Activated CD8-positive, alpha-beta memory T cell treated with anti-CD3 and anti-CD28 coated beads for 1 hour (primary cell): ENCODE measurements at places on chromosomes 5 and 9.

DNA sequence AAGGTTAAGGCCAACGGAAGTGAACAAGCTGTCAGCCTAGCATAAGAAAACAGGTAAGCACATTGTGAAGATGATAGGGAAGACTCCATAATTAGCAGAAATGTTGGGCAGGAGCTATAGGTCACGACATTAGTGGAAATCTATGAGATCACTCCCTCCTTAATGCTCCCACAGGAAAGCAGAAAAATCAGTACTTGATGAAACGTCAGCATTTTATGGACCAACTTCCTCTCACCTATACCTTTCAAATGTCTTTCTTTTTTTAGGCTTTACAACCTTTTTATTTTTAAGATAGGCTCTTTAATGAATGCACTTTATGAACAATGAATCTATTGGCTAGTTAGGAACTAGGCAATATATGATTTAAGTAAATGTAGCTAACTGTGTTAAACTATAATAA lies 29.4 kb upstream of the HCN1 start:
- DNase-seq, result no peak

- DNase-seq, result no peak
These were observed 488.1 kb upstream of the DAB2 start for GRCh38 chr5:39912906-39913305.

- no peak for DNase-seq
These were observed 98.0 kb downstream of the ARL15 start for GRCh38 chr5:54212331-54212730.

DNA sequence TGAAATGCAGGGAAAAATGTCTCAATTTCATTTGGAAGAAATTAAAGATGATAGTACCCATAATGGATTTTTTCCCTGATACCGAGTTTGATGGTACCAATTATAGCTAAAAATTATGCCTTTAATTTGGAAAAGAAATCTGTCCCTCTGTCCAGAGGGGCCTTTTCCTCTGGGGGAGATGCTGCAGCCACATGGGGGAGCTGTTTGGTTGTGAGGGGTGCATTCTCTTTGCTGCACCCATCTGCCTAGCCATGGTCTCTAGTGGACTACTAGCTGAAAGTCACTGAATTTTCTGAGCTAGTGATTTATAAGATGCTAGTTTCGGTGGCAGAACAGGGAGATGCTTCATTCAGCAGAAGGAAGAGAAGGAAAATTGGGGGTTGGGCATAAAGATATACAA lies 9.6 kb downstream of the SEC61B start:
- no peak for DNase-seq

DNA sequence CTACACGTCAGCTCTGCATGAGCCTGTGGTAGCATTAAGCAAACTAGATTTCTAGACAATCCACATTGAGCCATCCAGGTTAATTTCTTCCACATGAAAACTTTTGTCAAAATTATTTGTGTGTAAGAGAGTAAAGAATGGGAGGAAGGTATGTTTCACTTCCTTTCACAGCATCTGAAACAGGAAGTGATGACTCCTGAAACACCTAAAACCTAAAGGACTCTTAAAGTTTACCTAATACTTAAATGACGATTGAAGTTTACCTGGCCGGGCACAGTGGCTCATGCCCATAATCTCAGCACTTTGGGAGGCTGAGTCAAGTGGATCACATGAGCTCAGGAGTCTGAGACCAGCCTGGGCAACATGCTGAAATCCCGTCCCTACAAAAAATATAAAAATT lies 223.8 kb downstream of the CEMIP2 start:
- no peak for DNase-seq

GRCh38 chr5:179623906-179624741 lies 653 bp upstream of the HNRNPH1 start:
- DNase-seq, result no peak

DNA sequence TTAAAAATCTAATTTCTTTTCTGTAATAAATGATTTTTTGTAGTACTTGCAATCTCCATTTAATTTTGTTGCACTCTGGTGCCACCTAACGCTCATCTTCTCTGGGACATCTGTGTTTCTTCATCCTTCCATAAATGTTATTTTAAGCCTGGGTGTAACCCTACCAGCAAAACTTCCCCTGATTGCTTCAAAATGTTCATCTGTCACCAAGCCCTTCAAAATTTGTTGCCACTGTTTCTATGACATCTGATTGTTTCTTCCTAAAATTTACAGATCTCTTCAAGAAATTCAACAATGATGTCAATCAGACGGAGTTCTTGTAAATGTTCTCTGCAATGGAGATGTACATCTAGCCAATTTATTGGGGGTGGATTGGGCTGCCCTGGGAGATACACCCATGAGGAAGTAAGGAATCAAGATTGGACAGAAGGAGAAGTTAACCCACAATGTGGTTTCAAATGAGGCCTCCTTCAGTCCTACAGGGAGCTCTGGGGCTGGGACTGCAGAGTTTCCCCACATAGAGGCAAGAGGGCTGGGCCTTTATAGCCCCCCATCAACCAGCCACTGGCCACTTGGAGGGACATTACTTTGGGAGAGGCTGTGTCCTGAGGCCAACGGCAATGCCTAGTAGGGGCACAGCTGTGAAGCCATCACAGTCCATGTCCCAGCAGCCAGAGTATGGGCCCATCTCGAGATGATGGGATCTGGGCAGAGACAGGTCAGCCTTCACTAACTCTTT lies 23.3 kb downstream of the MCTP1 start:
- DNase-seq, result no peak

GRCh38 chr5:169897481-169897880 lies 82.8 kb downstream of the INSYN2B start:
- no peak for DNase-seq

- no peak for DNase-seq
These were observed 264.1 kb downstream of the CD180 start for GRCh38 chr5:66932457-66932856.

DNA sequence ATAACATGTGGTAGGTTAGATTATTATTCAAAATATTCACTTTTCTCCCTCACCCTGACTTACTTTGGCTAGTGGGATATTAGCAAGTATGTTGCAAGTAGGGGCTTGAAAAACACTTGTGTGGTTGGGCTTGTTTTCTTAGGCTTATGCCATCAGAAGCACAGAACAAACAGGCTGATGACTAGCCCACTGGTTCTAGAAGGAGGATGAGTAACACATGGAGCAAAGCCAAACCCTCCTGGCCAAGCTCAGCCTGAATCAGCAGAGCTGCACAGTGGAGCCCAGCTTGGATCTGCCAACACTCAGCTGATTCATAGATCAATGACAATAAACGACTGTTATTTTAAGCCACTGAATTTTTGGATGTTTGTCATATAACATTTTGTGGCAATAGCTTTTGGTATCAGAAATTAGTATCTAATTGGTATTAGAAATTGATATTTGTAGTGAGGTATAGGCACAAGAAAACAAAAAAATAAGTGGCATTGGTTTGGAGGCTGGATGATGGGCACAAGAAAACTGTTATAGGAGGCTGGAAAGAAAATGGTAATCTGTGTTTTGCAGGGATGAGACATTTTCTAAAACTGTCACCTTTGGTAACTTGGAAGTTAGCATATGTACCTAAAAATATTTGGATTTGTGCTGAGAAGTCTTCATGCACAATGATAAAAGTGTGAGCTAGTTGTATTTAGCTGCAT lies 46.1 kb upstream of the ZBED3 start:
- no peak for DNase-seq

DNA sequence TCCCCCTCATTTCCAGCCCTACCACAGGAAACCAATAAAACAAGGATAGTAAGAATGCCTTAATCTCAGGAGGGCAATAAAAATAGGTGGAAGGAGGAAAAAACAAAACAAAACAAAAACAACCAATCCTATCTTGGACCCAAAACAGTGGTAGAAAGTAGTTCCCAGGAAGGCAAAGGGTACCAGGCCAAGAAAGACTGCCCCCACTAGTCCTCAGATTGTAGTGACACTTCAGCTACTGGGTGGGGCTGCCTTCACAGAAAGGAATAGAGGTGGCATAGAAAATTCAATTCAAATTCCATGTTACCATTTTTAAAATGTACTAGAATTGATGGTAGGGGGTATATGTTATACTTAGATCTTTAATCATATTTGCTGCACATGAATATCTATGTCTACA lies 59.3 kb downstream of the DPYSL3 start:
- no peak for DNase-seq

GRCh38 chr5:159322180-159322579 lies 8.1 kb downstream of the IL12B start:
- DNase-seq, result no peak

GRCh38 chr5:16233730-16234129 lies 54.1 kb upstream of the MARCHF11 start:
- DNase-seq, result no peak

GRCh38 chr9:129835860-129836223 lies 584 bp downstream of the USP20 start:
- DNase-seq, result no peak

DNA sequence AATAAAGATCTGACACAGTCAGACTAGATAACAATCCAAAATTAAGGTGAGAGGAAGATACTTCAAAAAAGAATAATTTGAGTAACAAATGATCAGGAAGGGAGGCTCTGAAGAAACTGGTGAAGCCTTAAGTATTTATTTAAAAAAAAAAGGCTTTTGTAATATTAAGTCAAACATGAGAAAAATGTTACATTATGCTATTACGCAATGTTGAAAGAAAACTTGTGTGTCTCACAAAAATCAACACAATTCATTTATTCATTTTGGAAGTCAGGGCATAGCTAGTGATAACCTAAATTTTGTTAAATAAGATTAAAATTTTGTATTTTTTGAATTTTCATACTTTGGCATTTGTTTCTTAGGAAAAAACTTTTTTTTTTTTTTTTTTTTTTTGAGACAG lies 28.2 kb downstream of the WDR41 start:
- DNase-seq, result no peak

- DNase-seq, result no peak
These were observed 6.4 kb downstream of the SNAPC4 start for GRCh38 chr9:136393531-136393930.

- DNase-seq, result no peak
These were observed 80.0 kb upstream of the SAP30L start for GRCh38 chr5:154365823-154366222.

GRCh38 chr5:1059884-1060263 lies 51.3 kb downstream of the NKD2 start:
- no peak for DNase-seq

- DNase-seq, result no peak
These were observed 39.7 kb upstream of the SLC25A51 start for GRCh38 chr9:37943345-37944265.

GRCh38 chr5:163821142-163821541 lies 315.7 kb downstream of the MAT2B start:
- no peak for DNase-seq

DNA sequence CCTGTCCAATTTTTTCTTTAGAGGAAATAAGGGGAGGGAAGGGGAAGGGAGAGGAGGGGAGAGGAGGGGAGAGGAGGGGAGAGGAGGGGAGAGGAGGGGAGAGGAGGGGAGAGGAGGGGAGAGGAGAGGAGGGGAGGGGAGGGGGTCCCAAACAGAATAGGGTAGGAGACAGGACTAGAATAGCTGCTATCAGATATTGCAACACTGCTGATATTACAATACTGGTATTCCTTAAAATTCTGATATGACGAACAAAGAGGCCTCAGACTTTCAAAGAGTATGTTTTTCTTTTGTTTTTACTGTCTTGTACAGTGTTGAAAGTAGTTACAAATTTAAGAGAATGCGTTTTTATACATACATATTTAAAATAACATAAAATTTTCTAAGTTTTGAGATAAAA lies 67.5 kb downstream of the RICTOR start:
- DNase-seq, result no peak

- DNase-seq, result no peak
These were observed 384.5 kb upstream of the PIK3R1 start for GRCh38 chr5:67831048-67831447.

- no peak for DNase-seq
These were observed 90.3 kb upstream of the ZNF462 start for GRCh38 chr9:106772523-106773290.

- no peak for DNase-seq
These were observed 60.6 kb downstream of the DIAPH1 start for GRCh38 chr5:141558150-141558549.

DNA sequence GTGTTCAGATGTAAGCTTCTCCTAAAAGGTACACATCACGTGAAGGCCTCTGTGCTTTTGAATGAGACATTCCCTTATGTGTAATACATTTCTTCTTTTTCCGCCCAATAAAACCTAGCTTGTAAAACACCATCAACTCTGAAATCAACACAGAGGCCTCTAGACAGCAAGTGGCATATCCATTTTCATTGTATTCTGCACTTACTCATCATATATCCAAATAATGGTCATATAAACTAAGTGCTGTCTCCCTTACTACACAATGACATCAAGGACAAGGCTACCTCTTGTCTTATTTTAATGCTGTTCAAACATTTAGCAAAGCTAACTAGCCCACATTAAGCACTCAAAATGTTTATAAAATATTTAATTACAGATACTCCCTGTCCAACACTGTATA lies 108.5 kb downstream of the ELAVL2 start:
- DNase-seq, result no peak

DNA sequence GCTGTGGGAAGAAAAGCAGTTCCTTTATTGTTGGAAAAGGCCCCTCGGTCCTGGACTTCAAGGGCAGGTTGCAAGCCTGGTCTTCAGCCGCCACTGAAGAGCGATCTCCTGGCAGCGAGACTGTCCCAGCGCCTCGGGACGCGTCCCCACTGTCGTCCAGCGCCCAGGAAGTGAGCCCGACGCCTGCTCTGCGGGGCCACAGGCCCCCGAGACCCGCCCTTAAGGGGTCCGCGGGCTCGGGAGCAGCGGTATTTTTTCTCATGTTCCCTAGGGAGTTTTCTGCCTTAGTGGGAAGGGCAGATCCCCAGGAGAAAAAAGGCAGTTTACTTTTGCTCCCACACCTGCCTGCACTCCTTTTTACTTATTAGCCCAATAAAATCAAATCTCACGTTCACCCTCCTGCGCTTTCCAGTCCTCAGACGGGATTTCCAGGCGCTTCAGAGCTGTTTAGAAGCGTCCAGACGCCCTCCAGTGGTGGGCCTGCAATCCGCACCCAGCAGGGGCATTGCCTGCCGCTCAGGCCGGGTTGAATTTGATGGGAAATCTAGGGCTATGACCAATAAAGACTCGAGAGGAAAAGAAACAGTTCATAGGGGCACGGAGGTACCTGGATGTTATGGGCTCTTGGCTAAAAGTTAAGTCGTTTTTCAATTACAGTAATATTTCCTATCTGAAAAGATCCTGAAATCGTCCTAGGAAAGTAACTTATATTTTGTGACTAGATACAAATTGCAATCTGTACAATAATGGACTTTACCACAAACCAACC lies 2.8 kb upstream of the EFNA5 start:
- DNase-seq, result peak; percentile 37

DNA sequence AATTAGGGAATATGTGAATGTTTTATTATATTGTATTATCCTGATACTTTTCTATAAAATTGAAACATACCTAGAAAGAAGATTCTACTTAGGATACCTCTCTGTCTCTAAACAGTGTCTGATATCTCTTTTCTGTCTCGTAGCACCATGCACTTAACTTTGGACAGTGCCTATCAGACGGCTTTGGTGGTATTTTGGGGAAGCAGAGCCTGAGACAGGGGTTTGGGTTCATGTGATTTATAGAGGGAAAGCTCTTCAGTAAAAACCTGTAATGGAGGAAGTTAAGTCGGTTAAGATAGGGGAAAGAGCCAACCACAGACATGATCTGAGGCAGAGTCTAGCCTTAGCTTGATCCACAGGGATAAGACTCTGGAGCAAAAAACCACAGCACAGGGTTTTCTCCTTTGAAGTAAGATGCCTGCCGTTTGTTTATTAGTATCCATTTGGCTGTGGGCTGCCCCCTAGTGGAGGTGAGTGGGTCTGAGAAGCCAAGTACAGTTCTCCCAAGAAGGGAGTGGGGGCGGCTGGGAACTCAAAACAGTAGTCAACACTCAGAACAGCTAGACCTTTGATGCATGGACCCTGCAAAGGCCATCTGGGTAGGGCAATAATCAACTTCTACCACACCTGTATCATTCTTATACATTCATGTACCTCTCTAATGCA lies 141.2 kb upstream of the ASTN2 start:
- no peak for DNase-seq
